Natural killer cell (primary cell): ENCODE measurements at places on chromosomes 11 and 22.

GRCh38 chr22:26975865-26976264 is 318.5 kb downstream of the MIAT start:
- DNase-seq, result no peak
- no peak overlapping the region for H3K4me3 ChIP-seq
- H3K4me1 ChIP-seq, result no peaks in the 10 kb centered on the region
- H3K36me3 ChIP-seq, result no peaks in the 10 kb centered on the region
- H3K27ac ChIP-seq, result no peak overlapping the region
- H3K27me3 ChIP-seq, result no peaks in the 10 kb centered on the region

- DNase-seq, result no peak
- no peak overlapping the region for H3K27ac ChIP-seq
- no peaks in the 10 kb centered on the region for H3K4me1 ChIP-seq
- H3K36me3 ChIP-seq, result peaks cover 55% of the 10 kb centered on the region
- H3K27me3 ChIP-seq, result no peaks in the 10 kb centered on the region
Observed at GRCh38 chr11:215581-216037, 8.1 kb downstream of the RIC8A start.

GRCh38 chr11:114147375-114148012 is 88.0 kb downstream of the ZBTB16 start:
- no peaks in the 10 kb centered on the region for H3K27me3 ChIP-seq
- H3K4me1 ChIP-seq, result peaks cover 60% of the 10 kb centered on the region
- no peak overlapping the region for H3K27ac ChIP-seq
- no peaks in the 10 kb centered on the region for H3K36me3 ChIP-seq

DNA sequence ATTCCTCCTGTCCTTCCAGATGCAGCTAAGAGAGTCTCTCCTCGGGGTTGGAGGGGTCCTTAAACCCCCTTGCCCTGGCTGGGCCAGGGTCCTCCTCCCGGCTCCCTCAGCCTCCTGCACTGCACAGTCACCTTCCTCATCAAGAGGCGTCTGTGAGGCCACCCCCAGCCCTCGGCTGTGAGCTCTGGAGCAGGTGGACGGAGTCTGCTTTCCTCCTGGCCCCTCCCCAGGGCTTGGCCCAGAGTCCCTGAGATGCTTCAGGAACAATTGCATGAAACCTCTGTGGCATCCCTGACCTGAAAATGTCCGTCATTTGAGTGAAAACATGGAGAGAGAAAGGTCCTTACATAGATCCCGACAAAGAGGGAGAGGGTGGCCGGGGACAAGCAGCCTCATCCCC is 6.7 kb upstream of the FGF3 start:
- no peaks in the 10 kb centered on the region for H3K4me1 ChIP-seq
- H3K36me3 ChIP-seq, result no peaks in the 10 kb centered on the region
- no peak for DNase-seq

DNA sequence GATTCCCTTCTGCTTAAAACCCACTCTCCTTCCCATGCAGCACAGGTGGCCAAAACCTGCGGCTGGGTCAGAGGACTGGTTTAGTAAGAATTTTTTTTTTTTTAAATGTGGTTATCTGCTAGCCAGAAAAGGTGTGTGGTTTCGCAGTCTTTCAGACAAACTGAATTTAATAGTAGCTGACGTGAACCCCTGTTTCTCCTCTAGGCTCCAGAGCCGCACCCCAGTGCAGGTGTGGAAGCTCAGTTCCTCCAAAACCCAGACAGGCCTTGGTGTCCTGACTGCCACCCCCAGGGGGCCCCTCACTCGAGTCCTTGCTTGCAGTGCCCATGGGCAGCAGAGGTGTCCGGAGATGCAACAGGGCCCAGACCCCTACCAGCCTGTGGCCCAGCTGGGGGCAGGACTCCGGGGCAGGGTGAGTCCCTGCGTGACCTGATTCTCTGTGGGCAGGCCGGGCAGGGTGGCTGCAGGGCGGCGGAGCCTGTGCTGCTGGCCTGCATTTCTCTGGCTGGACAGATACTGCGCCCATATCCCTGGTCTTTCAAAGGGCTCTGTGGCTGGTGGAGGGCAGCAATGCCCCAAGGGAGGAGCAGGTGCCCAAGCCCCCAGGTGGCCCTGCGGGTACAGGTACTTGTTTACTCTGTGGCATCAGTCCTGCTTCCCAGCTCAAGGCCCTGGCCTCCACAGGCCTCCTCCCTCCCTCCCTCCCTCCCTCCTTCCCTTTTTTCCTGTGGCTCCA is 15.2 kb downstream of the KCNQ1 start:
- DNase-seq, result no peak
- H3K36me3 ChIP-seq, result no peaks in the 10 kb centered on the region
- no peak overlapping the region for H3K27ac ChIP-seq
- peaks cover 3% of the 10 kb centered on the region for H3K27me3 ChIP-seq
- peaks cover 31% of the 10 kb centered on the region for H3K4me1 ChIP-seq

- no peak overlapping the region for H3K27ac ChIP-seq
- H3K4me1 ChIP-seq, result peaks cover 13% of the 10 kb centered on the region
- no peak for DNase-seq
- no peaks in the 10 kb centered on the region for H3K36me3 ChIP-seq
Observed at GRCh38 chr11:1023811-1024596, 12.5 kb downstream of the MUC6 start.

- no peaks in the 10 kb centered on the region for H3K36me3 ChIP-seq
- no peak overlapping the region for H3K27ac ChIP-seq
- no peak for DNase-seq
Observed at GRCh38 chr11:73317803-73318202, 9.7 kb downstream of the ARHGEF17 start.

DNA sequence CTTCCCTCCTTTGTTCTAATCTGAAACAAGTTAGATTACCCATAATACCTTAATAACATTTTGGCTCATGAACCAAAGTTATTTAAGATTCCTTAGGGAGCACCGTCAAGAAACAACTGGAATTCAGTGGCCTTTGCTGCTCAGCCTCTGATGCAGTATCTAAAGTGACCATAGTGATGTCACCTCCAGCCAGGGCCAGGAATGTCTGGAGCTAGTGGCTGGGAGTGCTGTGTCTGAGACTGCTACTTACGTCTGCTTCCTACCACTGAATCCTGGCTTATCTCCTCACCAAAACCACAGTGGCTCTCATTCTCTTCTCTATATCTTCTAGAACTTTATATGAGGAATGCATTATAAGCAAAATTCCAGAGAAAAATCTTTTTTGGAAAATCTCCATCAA is 658.0 kb downstream of the DLG2 start:
- H3K27ac ChIP-seq, result no peak overlapping the region
- DNase-seq, result no peak
- H3K4me1 ChIP-seq, result no peaks in the 10 kb centered on the region
- no peaks in the 10 kb centered on the region for H3K36me3 ChIP-seq
- H3K27me3 ChIP-seq, result no peaks in the 10 kb centered on the region

GRCh38 chr11:15034687-15035267 is 38.6 kb upstream of the CALCB start:
- no peaks in the 10 kb centered on the region for H3K36me3 ChIP-seq
- no peaks in the 10 kb centered on the region for H3K4me1 ChIP-seq
- no peak overlapping the region for H3K27ac ChIP-seq
- peaks cover 5% of the 10 kb centered on the region for H3K27me3 ChIP-seq
- no peak overlapping the region for H3K4me3 ChIP-seq

- peaks cover 12% of the 10 kb centered on the region for H3K4me1 ChIP-seq
- peak overlapping the region; percentile 37 for H3K27ac ChIP-seq
- H3K4me3 ChIP-seq, result no peak overlapping the region
- DNase-seq, result no peak
Observed at GRCh38 chr22:41478891-41479521, 10.1 kb downstream of the ACO2 start.

DNA sequence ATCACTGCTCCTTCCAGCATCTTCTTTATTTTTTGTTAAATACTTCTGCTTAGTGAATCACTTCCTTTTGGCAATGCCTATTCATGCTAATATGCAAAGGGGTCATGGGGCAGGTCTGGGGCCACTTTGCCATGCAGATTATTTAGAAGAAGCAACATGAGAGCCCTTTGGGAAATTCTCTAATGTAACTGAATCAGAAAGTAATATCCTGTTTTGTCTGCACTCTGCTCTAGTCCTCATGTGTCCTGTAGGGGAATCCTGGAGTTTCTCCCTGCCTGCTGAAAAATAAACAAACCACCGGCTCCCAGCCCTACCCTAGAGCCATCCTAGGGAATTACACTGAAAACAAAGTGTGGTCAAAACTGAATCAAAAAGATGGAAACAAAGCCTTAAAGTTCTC is 176.5 kb upstream of the POU2AF2 start:
- H3K4me1 ChIP-seq, result no peaks in the 10 kb centered on the region
- no peak overlapping the region for H3K27ac ChIP-seq
- no peak overlapping the region for H3K4me3 ChIP-seq
- no peaks in the 10 kb centered on the region for H3K36me3 ChIP-seq
- no peaks in the 10 kb centered on the region for H3K27me3 ChIP-seq

- H3K4me1 ChIP-seq, result peaks cover 33% of the 10 kb centered on the region
- DNase-seq, result no peak
- H3K36me3 ChIP-seq, result peaks cover 53% of the 10 kb centered on the region
- no peak overlapping the region for H3K4me3 ChIP-seq
Observed at GRCh38 chr11:65436412-65437032, 13.9 kb downstream of the NEAT1 start.

GRCh38 chr11:57249384-57250319 is 12.6 kb upstream of the APLNR start:
- H3K27me3 ChIP-seq, result no peaks in the 10 kb centered on the region
- DNase-seq, result peak; percentile 29
- no peak overlapping the region for H3K27ac ChIP-seq

GRCh38 chr11:118311518-118311917 is 7.0 kb downstream of the CD3E start:
- H3K36me3 ChIP-seq, result peaks cover 56% of the 10 kb centered on the region
- no peak overlapping the region for H3K4me3 ChIP-seq
- H3K27ac ChIP-seq, result no peak overlapping the region
- no peak for DNase-seq
- peaks cover 57% of the 10 kb centered on the region for H3K4me1 ChIP-seq
